T1000 (cell line): ENCODE measurements at places on chromosomes 1 and 21.

- DNase-seq: no peak
These were observed 60.4 kb downstream of the CC2D1B start for GRCh38 chr1:52305417-52306226.

DNA sequence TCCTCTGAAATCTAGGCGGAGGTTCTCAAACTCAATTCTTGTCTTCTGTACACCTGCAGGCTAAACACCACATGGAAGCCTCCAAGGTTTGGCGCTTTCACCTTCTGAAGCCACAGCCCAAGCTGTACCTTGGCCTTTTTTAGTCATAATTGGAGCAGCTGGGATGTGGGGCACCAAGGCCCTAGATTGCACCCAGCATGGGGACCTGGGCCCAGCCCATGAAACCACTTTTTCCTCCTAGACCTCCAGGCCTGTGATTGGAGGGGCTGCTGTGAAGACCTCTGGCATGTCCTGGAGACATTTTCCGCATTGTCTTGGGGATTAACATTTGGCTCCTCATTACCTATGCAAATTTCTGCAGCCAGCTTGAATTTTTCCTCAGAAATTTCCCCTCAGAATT is 181.0 kb downstream of the TYW3 start:
- DNase-seq: no peak

DNA sequence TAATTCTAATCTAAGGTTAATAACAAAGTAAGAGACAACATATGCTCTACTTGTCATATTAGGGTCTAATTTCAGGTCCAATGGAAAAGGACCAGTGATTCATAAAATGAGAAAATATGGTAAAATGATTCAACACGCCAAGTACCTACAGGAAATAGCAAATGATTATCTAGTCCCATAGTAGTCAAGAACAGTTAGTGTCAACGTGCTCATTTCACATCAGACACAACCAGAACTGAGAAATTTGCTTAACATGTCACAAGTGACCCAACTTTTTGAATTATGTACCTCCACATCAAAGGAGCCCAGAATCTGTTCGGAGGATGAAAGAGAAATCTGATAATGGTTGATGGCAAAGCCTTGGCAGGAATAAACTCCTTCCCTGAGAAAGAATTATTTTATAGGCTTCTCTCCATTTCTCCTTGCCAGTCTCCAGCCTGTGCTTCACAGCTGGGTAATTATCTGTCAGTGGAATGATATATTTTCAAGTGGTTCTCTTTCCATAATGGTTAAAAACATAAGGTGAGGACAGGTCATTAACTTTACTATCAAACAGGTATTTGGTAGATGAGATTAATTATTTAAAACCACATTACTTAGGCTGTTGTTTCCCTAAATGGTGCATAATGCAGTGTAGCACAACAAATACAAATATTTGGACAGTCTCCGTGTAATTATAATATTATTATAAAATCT is 83.2 kb downstream of the APP start:
- DNase-seq: no peak

DNA sequence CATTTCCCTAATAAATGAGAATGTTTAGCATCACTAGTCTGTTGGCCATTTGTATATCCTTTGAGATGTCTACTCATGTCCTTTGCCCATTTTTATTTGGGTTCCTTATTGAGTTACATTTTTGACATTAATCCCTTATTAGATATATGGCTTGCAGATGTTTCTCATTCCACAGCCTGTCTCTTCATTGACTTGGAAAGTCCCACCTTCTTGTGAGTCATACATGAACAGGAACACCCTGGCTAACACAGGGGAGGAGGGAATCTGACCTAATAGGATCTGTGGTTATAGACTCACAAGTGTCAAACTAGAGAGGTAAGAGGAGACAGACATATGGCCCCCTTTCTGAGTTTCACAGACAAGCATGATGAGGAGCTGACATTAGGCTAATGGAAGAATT is 11.5 kb downstream of the ZP4 start:
- no peak for DNase-seq

GRCh38 chr1:156571261-156571852 is 1.0 kb downstream of the IQGAP3 start:
- peak; percentile 28 for DNase-seq

GRCh38 chr1:211469938-211470529 is 21.9 kb downstream of the RD3 start:
- DNase-seq: no peak

DNA sequence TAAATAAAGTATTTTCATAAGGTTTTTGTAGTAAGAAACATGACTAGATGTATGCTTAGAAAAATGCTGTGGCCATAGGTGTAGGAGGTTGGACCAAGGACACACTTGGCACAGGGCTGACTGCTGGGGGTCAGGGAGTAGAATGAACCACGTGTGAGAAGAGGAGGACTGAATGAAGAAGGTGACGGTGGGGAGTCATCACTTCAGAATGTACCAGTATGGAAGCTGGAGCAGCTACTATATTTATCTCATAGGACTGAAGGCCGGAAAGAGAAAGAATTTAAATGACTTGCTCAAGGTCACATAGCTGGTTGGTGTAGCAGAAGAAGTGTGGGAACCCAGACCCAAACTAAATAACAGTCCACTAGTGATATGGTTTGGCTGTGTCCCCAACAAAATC is 79.8 kb upstream of the HAO2 start:
- DNase-seq: no peak

DNA sequence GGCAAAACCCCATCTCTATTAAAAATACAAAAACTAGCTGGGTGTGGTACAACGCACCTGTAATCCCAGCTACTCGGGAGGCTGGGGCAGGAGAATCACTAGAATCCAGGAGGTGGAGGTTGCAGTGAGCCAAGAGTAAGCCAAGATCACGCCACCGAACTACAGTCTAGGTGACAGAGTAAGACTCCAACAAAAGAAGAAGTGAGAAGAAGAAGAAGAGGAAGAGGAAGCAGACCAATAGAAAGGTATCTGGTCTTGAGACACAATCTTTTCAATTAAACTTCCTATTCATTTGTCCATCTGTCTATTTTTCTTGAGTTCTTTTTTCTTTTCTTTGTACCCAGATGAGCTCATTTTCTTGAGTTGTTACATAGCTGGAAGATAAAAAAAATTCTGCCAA is 55.7 kb upstream of the ACADM start:
- DNase-seq: no peak

DNA sequence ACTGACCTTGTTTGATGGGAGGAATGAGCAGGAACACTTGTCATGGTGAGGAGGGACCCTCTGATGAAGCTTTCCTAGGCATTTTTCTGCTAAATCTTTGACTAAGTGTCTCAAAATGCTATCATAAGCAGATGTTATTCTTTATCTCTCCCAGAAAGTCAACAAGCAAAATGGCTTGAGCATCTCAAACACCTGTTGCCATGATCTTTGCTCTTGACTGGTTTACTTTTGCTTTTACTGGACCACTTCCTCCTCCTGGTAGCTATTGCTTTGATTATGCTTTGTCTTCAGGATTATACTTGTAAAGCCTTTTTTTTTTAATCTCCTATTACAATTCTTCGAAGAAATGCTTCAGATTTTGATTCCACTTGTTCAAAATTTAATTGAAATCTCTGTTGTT is 157.4 kb downstream of the GPR52 start:
- no peak for DNase-seq
